Femur (tissue), 1 donor: ENCODE measurements at places on chromosomes 5 and 9.

DNA sequence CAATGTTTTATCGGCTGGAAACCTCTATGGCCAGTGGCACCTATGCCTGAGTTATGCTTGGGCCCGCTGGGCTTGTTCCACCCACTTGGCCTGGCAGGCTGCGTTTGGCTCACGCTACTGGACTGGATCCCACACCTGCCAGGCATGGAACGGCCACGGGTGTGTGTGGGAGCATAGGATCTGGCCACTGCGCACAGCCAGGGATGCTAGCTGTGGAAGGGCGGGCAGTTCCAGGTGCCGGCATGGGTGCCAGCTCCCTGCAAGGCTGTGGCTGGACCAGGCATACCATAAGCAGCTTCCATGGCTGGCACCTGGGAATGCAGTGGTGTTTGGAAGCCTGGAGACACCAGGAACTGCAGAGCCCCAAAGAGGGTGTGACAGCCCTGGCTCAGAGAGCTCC, 1063.9 kb upstream of the ACO1 start:
- DNase-seq, result no peak

- no peak for DNase-seq
These were observed 222.3 kb upstream of the KIF2A start for GRCh38 chr5:62083661-62084060.

DNA sequence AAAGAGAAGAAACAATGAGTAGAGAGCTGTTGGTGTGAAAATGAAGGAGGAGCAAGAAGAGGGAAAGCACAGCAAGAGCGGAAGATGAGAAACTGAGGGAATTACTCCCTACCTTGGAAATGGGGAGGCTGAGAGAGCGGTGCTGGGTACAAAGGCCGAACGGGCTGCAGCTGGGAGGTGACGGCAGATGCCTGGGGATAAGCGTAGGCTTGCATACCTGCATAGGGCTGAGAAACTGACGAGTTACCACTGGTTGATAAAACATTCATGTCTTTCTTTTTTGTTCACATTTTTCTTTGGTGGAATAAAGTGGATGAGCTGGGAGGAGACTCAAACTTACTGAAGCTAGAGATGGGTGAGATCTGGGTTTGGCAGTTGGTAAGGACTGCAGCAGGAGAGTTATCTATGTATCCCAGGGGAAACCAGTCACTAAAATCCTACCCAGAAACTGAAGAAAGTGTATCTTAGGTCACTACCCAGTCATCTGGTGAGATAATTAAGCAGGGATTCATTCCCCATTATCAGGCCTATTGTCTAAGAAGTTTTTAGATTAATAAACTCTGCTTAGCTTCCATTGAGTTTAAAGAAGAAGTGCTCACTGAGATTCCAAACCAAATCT, 34.8 kb downstream of the FKBP15 start:
- DNase-seq, result no peak

DNA sequence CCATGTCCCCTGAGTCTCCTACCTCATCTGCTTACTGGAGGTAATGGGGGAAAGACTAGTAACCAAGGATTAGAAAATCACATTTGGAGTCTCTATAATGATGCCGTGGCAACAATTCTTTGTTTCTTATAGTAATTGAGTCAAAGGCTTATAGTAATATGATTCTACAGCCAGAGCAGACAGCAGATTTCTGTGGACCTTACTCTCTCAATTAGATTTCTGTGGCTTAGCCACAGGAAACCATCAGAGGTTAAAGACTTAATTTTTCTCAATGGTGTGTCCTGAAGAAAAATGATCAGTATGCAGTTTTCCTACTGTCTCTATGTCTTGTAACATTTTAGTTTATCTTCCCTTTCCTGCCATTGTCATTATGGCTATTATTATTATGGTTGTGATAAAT, 59.3 kb upstream of the CD180 start:
- no peak for DNase-seq

DNA sequence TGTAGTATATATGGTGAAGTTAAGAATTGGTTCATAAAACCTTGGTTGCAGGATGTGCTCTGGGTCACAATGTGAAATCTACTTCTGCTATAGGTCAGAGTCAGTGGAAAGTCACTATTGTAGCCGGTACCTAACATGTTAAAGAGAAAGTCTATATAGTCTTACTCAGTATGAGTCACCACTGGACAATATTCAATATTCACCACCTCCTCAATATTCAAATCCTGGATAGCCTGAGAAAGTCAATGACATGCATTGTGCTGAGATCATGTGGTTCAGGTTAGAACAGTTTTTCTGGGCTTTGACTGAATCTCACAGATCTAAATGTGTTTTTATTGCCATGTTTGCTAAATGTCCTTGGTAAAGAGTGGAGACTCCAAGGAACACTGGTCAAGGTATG, 108.8 kb downstream of the HMHB1 start:
- DNase-seq, result no peak

- DNase-seq, result no peak
These were observed 14.0 kb upstream of the PLPPR1 start for GRCh38 chr9:101014566-101014965.

GRCh38 chr9:123544007-123544827, 188.2 kb downstream of the CRB2 start:
- DNase-seq, result no peak

GRCh38 chr9:37902796-37903646, 906 bp downstream of the SLC25A51 start:
- no peak for DNase-seq

- DNase-seq, result no peak
These were observed 16.6 kb upstream of the PAPPA start for GRCh38 chr9:116137010-116137409.

- DNase-seq, result no peak
These were observed 4.4 kb downstream of the ABL1 start for GRCh38 chr9:130839132-130840111.

GRCh38 chr5:154228696-154229095, 38.2 kb downstream of the GALNT10 start:
- DNase-seq, result no peak

- no peak for DNase-seq
These were observed 142.1 kb downstream of the MLLT3 start for GRCh38 chr9:20480249-20480648.

- DNase-seq, result no peak
These were observed 69.5 kb upstream of the GARNL3 start for GRCh38 chr9:127194881-127195713.

DNA sequence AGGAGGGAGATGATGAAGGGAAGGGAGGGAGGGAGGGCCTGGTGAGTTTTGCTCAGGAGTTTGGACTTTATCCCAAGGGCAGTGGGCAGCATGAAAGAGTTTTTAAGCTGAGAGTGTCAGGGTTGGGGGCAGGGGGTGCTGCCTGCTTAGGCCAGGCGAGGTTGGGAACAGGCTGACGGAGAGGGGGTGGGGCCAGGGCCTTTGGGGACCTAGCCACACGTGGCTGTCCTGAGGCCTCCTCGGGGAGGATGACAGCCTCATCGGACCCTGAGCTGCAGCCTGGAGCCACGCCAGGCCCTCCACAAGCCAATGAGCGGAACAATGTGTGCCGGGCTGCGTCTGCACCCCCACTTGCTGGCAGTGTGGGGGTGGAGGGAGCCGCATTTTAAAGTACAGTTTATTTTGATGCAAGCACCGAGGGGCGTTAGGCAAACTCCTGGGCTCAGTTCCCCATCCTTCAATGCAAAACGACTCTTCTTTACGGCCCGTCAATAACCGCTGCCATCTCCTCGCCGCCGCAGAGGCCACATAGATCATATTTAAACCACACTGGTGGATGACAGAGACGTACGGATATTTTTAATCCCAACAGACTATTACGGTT, 5.3 kb upstream of the RXRA start:
- DNase-seq, result peak; percentile 31

- peak; percentile 64 for DNase-seq
These were observed 629 bp downstream of the CCNH start for GRCh38 chr5:87411973-87412629.

GRCh38 chr9:97954550-97954989, 16.6 kb upstream of the HEMGN start:
- no peak for DNase-seq

- DNase-seq, result no peak
These were observed 159.0 kb downstream of the CPLANE1 start for GRCh38 chr5:37090123-37090726.

GRCh38 chr5:167899490-167900070, 391.9 kb upstream of the WWC1 start:
- no peak for DNase-seq

GRCh38 chr5:17147170-17147569, 70.3 kb upstream of the BASP1 start:
- DNase-seq, result no peak

GRCh38 chr9:37413311-37413710, 9.2 kb upstream of the GRHPR start:
- DNase-seq, result no peak

DNA sequence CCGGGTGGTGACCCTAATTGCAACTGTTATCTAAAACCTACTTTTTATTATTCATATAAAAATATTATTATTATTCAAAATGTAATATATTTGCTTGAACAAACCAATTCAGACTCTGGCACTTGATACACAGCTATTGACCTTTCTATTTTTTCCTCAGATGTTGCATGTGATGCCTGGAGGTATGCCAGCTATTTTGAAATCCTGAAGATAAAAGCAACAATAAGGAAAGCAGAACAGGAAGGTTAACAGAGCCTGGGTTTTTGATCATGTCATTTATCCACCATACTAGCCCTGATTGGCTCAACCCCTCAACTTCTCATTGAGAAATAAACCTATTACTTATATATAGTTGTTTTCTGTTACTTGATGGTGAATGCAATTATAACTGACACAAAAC, 340.9 kb upstream of the KIF2A start:
- no peak for DNase-seq

GRCh38 chr9:22285066-22285465, 161.6 kb upstream of the DMRTA1 start:
- DNase-seq, result no peak

DNA sequence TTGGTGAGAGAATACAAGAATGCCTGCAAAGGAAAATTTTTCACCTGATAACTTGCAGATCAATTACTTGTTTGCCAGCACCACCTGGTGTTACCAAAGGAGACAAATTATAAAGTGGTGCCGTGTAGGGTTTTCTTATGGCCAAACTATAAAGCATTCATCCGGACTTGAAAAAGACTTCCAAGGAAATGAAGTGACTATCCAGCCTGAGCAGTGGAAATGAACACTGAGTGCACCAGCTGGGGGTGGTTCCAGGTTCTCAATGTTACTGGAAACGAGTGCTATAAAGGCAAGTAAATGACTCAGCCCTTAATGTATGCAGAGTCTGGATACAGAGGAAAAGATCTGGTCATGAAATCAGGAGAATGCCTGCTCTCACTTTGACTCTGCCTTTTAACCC, 113.1 kb downstream of the DNAH5 start:
- DNase-seq, result no peak

DNA sequence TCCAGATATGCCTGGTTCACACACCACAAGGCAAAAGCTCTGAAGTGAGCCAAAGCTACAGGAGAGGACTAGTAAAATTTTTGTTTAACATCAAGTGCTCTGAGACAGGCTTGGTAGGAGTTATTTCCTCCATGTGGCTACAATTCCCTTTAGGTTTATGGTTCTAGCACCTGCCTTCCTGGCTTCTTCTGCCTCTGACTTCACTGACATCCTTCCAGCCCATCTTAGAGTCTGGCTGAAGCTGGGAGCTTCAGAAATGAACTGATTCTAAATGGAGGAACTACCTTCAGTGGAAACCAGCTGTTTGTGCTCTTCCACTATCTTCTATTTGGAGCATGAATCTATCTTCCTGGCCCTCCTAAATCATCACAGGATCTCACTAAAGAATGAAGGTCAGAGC, 215.3 kb upstream of the FBXL7 start:
- DNase-seq, result no peak

DNA sequence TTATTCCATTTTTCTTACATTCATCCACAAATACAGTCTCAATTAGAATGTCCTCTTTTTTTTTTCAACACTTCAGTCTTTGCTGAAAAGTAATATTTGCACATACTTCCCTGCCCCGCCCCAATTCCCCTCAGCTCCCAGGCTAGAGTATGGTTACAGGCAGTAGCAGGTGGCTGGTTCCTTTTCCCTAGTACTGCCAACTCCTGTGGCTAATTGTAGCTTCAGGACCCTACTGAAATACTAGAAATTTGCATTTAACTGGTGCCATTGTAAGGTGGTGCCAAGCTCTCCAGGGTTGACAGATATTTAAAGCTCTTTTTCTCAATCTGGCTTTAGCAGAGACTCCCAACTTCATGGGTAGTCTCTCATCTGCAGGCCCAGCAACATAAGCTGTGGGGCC, 80.3 kb downstream of the FAM81B start:
- no peak for DNase-seq

GRCh38 chr5:42516282-42517042, 93.2 kb downstream of the GHR start:
- no peak for DNase-seq

GRCh38 chr5:10332301-10332700, 21.2 kb upstream of the MARCHF6 start:
- DNase-seq, result no peak

DNA sequence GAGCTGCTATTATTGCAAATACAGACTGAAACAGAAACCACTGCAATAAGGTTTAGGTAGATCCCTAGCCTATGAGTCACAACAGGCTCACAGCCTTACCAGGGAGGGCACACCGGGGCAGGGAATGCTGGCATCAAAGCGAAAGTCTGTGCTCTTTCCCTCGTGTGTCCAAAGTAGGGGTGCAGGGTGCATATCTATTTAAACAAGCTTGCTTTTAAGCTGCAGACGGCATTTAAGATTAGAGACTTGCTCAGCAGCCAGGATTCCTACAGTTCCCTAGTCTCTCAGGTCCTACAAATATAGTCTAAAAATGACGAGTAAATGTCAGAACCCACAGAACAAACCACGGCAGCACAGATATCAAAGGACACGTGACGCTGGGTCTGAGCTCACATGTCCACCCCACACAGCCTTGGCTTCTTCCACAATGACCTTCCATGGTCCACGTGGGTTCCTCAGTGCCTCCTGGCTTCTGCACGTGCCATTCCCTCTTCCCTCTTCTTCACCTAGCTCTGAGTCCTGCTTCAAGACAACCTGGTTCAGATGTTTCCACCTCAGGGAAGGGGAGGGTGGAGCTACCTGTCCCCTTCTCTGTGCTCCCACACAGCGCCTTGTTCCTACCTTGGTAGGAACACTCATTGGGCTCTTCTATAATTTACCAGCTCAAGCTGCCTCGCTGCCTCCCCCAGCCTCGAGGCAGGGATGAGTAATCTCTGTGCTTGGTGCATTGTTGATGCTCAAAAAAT, 193.2 kb downstream of the MAPKAP1 start:
- DNase-seq, result no peak

GRCh38 chr5:36457511-36458270, 148.7 kb upstream of the SLC1A3 start:
- DNase-seq, result no peak

GRCh38 chr5:52896534-52897237, 92.5 kb upstream of the ITGA2 start:
- DNase-seq, result no peak

GRCh38 chr9:73773896-73774295, 622.2 kb downstream of the ANXA1 start:
- no peak for DNase-seq

GRCh38 chr9:22992780-22993179, 546.2 kb downstream of the DMRTA1 start:
- no peak for DNase-seq

- DNase-seq, result no peak
These were observed 73.5 kb downstream of the MFAP3 start for GRCh38 chr5:154112255-154112654.

- no peak for DNase-seq
These were observed 121.4 kb downstream of the DOCK8 start for GRCh38 chr9:336039-336438.
